ENCODE measurements at places on chromosomes 6 and 20.

DNA sequence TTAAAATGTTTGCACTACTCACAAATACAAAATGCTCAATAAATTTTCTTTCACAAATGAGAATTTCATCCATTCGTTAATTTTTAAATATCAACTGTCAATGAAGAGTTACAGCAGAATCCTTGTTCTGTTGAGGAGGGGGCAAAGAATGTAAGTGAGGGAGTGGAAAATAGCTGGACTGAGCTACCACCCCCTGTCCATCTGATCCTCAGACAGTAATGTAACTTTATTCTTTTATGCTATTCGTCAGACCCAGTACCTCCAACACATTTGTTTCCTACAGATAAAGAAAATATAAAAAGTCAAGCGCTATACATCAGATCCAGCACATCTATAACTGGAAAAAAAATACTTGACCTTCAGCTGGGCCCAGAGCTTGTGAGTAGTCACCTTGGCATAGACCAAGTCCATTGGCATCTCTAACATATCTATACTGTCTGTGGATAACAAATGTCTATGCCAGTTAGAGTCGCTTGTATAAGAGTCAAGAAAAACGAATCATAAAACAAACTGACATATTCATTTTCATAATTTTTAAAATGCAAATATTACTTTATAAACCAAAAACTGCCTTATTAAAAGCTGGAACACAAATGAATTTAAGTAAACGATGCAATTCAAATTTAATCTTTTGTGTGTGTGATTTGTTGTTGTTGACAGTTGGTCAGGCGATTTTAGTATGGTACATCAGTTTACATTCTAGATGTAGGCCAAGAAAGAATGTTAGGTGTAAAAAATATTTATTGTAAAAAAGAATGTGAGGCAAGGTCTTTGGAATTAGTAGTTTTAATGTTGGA, 57.2 kb upstream of the HFE start:
- DNase-seq = no peak

- peak; percentile 13 for DNase-seq
Measured at GRCh38 chr6:137767911-137768690, 99.0 kb upstream of the TNFAIP3 start.

GRCh38 chr6:108157234-108157980, 8.4 kb upstream of the NR2E1 start:
- DNase-seq = no peak

DNA sequence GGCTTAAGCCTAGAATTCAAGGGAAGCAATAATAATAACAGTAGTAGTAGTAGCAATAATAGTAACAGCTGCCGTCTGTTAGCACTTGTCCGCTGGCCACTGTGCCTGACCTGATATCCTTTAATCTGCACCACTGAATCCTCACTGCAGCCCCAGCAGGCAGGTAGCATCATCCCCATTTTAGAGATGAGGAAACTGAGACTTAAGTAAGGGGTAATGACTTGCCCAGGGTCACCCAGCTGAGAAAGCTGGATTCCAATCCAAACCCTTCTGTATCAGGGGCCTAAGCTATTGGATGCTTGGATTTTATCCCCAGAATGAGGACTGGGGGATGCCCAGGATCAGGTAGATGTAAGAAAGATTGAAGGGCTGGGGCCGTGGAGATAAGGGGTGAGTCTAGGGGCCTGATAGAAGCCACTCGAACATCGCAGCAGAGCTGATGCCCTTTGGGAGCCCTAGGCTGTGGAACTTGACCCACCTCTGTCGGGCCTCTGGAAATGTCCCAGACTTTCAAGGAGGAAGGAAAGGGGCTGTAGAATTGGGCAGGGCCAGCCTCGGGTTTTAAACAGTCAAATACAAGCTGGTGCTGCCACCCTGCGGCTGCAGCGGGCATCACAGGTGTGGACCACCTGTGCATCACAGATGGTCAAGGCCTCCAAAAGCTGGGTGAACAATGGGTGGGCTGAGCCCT, 102.1 kb upstream of the MYL9 start:
- DNase-seq = peak; percentile 64

- DNase-seq = no peak
Measured at GRCh38 chr6:170147832-170148708, 142.8 kb downstream of the DLL1 start.

- DNase-seq = no peak
Measured at GRCh38 chr6:40996591-40997233, 42.3 kb downstream of the UNC5CL start.

- DNase-seq = no peak
Measured at GRCh38 chr6:155306958-155307357, 7.3 kb downstream of the TFB1M start.

GRCh38 chr20:35700625-35701148, 1.5 kb downstream of the ROMO1 start:
- no peak for DNase-seq

GRCh38 chr20:41029150-41029901, 704 bp downstream of the TOP1 start:
- DNase-seq = peak; percentile 42

DNA sequence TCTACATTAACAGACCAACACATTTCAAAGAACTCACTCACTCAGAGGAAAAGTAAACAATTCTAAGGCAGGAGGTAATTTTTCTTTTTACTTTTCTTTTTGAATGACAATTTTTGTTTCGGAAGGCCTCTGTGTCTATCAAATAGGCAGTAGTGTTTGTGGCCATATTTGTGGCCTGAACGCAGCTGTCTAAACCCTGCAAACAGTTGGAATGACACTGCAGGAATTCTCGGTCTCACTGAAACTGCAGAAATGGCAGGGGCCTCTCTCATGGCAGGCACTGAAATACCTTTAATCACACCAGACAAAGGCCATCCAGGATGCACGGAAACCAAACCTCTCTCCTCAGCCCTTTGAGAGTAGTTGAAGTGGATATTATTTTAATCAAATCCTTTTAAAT, 30.4 kb downstream of the FYN start:
- no peak for DNase-seq

GRCh38 chr20:46551522-46552381, 1.3 kb upstream of the OCSTAMP start:
- DNase-seq = no peak

GRCh38 chr20:34747479-34747878, 43.3 kb downstream of the TP53INP2 start:
- no peak for DNase-seq

- no peak for DNase-seq
Measured at GRCh38 chr6:39388606-39389483, 66.3 kb upstream of the KCNK16 start.

DNA sequence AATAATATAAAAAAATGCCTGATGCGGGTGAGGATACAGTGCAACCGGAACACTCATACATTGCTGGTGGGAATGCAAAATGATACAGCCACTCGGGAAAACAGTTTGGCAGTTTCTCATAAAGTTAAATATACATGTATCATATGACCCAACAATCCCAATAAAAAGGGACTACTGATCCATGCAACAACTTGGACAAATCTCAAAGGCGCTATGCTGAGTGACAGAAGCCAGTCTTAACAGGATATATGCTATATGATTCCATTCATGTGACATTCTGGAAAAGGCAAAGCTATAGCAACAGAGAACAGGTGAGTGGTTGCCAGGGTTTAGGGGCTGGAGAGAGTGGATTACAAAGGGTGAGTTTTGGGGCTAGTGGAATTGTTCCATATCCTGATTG, 170.2 kb upstream of the MLN start:
- DNase-seq = no peak

DNA sequence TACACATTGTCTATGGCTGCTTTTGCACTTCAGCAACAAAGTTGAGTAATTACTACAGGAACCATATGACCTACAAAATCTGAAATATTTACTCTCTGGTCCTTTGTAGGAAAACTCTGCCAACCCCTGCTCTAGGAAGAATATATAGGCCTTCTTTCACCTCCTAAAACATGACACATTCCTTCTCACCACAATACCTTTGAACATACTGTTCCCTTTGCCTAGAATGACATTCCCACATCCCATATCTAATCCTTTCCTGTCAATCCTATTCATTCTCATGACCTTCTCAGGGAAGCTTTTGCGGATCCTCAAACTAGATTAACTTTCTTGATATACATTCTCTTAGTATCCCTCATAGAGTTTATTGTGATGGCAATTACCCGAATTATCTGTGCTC, 18.0 kb upstream of the NCOA6 start:
- DNase-seq = no peak
